ENCODE measurements at places on chromosomes 5 and 9.

- H3K27ac ChIP-seq = no peak overlapping the region
- no peaks in the 10 kb centered on the region for H3K36me3 ChIP-seq
- peaks cover 30% of the 10 kb centered on the region for H3K4me1 ChIP-seq
- H3K4me3 ChIP-seq = no peak overlapping the region
Measured at GRCh38 chr5:142320851-142321560, 3.8 kb downstream of the SPRY4 start.

DNA sequence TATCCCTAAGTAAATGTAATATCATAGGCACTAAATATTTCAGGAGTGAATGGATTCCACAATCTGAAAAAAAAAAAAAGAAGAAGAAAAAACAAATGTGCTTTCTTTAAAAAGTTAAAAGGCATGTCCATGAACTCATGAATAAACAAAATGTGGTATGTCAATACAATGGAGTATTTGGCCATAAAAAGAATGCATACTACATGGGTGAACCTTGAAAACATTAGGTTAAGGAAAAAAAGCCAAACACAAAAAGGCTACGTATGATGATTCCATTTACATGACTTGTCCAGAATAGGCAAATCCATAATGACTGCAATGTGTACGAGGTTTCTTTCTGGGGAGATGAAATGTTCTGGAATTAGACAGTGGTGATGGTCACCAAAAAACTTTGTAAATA, 45.3 kb downstream of the FNIP1 start:
- no peak overlapping the region for H3K4me3 ChIP-seq
- no peaks in the 10 kb centered on the region for H3K36me3 ChIP-seq
- peaks cover 6% of the 10 kb centered on the region for H3K4me1 ChIP-seq
- no peaks in the 10 kb centered on the region for H3K27me3 ChIP-seq

GRCh38 chr5:136004436-136004835, 24.4 kb upstream of the TGFBI start:
- no peak for DNase-seq
- no peaks in the 10 kb centered on the region for H3K4me1 ChIP-seq
- no peaks in the 10 kb centered on the region for H3K27me3 ChIP-seq
- H3K27ac ChIP-seq = no peak overlapping the region
- H3K4me3 ChIP-seq = no peak overlapping the region

GRCh38 chr5:169100735-169101075, 200.2 kb downstream of the SLIT3 start:
- no peak overlapping the region for H3K4me3 ChIP-seq
- no peaks in the 10 kb centered on the region for H3K27me3 ChIP-seq
- H3K36me3 ChIP-seq = no peaks in the 10 kb centered on the region
- no peaks in the 10 kb centered on the region for H3K4me1 ChIP-seq
- no peak for DNase-seq

DNA sequence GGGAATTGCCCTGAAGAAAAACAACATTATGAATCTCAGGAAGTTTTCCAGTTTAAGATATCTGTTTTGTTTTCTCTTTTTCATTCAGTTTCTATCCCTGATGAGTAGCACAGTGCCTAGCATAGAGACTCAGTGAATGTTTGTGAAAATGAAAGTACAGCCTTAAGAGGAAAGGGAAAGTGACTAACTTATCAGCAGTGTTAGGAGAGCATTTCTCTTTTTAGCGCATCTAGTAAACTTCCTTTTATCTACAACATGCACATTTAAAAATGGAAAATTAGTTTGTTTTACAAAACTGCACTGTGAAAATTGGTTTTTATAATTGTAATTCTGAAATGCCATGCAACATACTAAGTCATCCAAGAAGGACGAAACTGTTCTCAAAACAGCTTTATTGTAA, 110.8 kb downstream of the SMARCA2 start:
- H3K4me3 ChIP-seq = no peak overlapping the region
- H3K27ac ChIP-seq = no peak overlapping the region
- no peaks in the 10 kb centered on the region for H3K27me3 ChIP-seq
- H3K4me1 ChIP-seq = peaks cover 13% of the 10 kb centered on the region
- DNase-seq = no peak
